ENCODE measurements at places on chromosomes 16 and 17.

DNA sequence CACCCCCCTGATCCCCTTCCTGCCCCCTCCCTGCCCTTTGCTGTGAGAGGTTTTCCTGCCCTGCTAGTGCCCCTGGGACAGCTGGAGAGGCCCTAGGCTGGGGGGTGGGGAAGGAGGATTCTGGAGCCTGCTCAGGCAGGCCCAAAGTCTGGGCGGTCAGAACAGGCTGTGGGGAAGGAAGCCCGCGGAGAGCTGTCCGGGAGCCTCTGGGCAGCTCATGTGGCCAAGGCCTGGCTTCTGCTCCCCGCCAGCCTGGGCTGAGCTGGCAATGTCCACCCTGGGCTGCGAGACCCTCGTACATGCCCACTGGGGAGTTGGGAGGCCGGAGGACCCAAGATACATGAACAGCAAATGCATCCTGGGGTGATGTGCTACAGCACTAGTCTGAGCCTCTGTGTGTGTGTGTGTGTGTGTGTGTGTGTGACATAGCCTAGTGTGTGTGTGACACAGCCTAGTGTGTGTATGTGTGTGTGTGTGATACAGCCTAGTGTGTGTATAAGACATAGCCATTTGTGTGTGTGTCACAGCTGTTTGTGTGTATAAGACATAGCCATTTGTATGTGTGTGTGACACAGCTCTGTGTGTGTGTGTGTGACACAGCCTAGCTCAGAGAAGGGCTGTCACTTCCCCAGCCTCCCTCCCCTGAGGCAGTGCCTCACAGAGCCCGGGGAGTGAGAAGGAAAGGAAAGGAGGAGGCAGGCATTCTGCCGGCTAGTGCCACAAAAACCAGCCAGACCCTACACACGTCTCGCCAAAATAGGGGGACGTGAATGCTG, 201.4 kb upstream of the CIBAR2 start:
- DNase-seq = no peak

- no peak for DNase-seq
Measured at GRCh38 chr16:82874271-82874670, 247.5 kb downstream of the CDH13 start.

GRCh38 chr17:51857052-51857597, 301.4 kb downstream of the CA10 start:
- DNase-seq = no peak

- no peak for DNase-seq
Measured at GRCh38 chr16:22815863-22816262, 1.9 kb downstream of the HS3ST2 start.

DNA sequence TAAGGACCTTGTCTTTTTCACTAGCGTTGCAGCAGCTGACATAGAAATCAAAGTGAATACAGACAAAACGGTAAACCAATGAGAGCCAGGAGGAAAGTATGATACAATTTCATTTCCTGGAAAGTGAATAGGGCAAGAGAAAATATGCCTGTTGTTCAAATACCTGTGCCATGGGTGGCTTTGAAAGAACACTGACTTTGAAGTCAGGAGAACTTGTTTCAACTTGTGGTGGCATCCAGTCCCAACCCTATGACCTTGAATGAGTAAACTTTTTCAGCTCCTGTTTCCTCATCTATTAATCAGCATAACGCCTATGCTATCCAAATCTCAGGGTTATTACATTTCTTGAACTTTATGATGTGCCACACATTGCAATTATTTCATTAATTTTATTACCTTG, 173.7 kb upstream of the HS3ST3A1 start:
- DNase-seq = no peak

- no peak for DNase-seq
Measured at GRCh38 chr16:70472786-70473433, 18.5 kb downstream of the FCSK start.

GRCh38 chr17:78040440-78041385, 82.2 kb downstream of the TNRC6C start:
- peak; percentile 42 for DNase-seq

DNA sequence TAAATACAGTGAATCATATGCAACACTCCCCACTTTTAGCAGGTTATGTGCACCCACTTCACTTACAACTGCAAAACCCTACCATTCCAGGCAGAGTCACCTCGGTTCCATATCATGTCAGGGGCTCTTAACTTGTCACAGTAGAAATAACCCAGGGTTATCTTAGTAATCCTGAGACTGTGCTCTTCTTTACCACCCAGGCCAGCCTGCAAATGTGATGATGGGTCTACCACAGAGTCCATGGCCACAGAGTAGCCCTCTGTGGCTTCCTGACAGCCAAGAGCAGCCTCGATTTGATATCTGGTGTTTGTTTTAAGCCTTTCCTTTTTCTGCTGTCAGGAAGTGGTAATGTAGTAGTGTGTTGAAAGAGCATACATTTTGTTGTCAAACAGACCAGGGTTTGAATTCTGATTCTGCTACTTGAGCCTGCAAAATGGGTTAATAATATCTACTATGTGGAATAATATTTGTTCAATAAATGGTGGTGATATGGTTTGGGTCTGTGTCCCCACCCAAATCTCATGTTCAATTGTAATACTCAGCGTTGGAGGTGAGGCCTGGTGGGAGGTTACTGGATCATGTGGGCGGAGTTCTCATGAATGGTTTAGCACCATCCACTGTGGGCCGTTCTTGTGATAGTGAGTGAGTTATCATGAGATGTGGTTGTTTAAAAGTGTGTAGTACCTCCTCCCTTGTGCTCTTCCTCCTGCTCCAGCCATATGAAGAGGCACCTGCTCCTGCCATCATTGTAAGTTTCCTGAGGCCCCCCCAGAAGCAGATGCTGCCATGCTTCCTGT, 416.5 kb downstream of the UTP18 start:
- no peak for DNase-seq

Measured in NCI-H2107 (cell line).